ENCODE measurements at places on chromosomes 1 and 21.

- no peak overlapping the region for H3K27ac ChIP-seq
- no peak overlapping the region for H3K4me3 ChIP-seq
- peaks cover 8% of the 10 kb centered on the region for H3K27me3 ChIP-seq
- no peaks in the 10 kb centered on the region for H3K36me3 ChIP-seq
These were observed 87.5 kb downstream of the TBX19 start for GRCh38 chr1:168368131-168368530.

- no peak overlapping the region for H3K4me3 ChIP-seq
- no peaks in the 10 kb centered on the region for H3K36me3 ChIP-seq
- no peak overlapping the region for H3K27ac ChIP-seq
These were observed 21.3 kb downstream of the MTHFR start for GRCh38 chr1:11784256-11784992.

DNA sequence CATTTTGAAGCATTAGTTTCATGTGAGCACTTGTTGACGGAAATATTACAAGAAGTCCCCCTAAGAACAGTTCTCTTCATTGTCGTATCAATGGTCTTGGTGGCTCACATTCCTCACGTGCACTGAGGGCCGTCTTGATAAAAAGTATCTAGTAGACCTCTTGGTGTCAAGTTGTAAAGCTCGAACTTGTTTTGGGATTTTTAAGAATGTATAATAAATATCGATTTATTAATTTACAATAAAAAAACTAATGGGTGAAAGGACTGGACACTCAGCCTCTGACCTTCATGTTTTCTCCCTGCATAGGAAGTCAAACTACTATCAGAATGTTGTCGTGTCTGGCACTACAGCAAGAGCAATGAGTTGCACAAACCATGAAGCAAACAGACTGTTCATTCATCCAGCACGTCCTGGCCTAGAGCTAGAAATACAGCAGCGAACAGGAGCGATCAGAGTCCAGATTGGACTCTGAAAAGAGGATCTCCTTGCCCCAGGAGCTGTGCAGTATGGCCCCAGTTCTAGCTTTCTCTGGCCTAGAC, 319.2 kb downstream of the SMYD3 start:
- no peaks in the 10 kb centered on the region for H3K36me3 ChIP-seq
- H3K27ac ChIP-seq, result no peak overlapping the region
- no peak for DNase-seq
- no peaks in the 10 kb centered on the region for H3K4me1 ChIP-seq

- H3K36me3 ChIP-seq, result no peaks in the 10 kb centered on the region
- H3K27me3 ChIP-seq, result no peaks in the 10 kb centered on the region
- no peak overlapping the region for H3K27ac ChIP-seq
- DNase-seq, result no peak
These were observed 48.7 kb downstream of the LHX4 start for GRCh38 chr1:180278596-180279395.

GRCh38 chr1:107919953-107920352, 45.0 kb downstream of the VAV3 start:
- peak overlapping the region; percentile 45 for H3K4me3 ChIP-seq
- no peaks in the 10 kb centered on the region for H3K27me3 ChIP-seq
- peaks cover 33% of the 10 kb centered on the region for H3K4me1 ChIP-seq
- peaks cover 3% of the 10 kb centered on the region for H3K36me3 ChIP-seq

DNA sequence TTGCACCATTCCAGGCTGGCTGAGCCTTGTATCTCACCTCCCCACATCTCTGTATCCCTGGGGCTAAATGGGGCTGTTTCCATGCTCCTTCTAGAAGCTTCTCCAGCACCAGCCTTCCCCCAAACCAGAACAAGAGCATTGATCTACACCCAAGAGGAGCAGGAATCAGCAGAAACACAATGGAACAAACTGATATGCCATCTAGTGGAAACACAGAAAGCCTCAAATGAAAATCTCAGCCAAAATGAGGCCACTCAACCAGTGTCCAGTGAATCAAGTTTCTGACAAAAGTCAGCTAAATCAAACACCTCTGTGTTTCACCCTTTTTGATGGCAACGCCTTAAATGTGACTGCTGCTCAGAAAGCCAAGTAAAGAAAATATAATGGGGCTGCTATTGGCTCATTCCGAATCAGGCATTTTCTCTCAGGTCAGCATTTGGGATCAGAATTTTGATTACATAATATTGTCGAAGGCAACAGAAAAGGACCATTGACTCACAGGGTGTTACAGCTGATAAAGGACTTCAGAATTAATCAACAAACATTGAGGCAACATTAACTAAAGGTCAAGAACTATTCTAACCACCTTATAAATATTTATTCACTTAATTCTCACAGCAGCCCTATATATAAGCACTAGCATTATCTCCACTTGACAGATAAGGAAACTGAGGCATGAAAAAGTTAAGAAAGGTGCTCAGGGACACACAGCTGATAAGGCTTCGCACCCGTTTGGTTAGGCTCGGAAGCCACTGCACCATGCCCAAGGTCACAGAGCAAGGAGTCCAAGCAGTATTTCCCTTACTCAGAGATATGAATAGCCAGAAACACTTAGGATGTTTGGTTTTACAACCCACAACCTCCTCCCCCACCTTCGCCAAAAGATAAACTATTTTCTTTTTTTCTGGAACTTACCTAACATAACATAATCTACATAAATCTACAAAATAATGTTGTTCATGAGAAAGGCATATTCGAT, 85.8 kb upstream of the KCNJ15 start:
- H3K4me1 ChIP-seq, result no peaks in the 10 kb centered on the region
- no peak overlapping the region for H3K4me3 ChIP-seq
- no peak for DNase-seq
- H3K36me3 ChIP-seq, result no peaks in the 10 kb centered on the region
- no peak overlapping the region for H3K27ac ChIP-seq

- H3K4me3 ChIP-seq, result no peak overlapping the region
- peaks cover 28% of the 10 kb centered on the region for H3K27me3 ChIP-seq
- no peaks in the 10 kb centered on the region for H3K36me3 ChIP-seq
These were observed 102.8 kb downstream of the CLIC6 start for GRCh38 chr21:34771512-34772028.

DNA sequence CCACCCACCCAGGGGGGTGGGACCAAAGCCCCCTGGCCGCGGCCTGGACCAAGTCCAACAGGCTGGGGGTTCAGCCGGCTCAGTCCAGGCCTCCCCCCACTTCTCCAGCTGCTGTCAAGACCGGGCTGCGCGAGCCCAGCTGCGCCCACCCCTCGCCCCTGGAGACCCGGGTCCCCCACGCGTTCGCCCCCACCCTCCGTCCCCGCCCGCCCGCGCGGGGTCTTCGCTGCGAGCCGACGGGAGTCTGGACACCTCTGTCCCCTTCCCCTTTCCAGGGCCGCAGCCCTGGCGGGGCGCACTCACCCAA, 253 bp downstream of the RAP1GAP start:
- no peaks in the 10 kb centered on the region for H3K36me3 ChIP-seq
- peaks cover 23% of the 10 kb centered on the region for H3K27me3 ChIP-seq
- DNase-seq, result no peak
- H3K27ac ChIP-seq, result no peak overlapping the region
- H3K4me1 ChIP-seq, result peaks cover 10% of the 10 kb centered on the region

- H3K4me3 ChIP-seq, result no peak overlapping the region
- DNase-seq, result peak; percentile 54
- H3K27ac ChIP-seq, result no peak overlapping the region
- peaks cover 13% of the 10 kb centered on the region for H3K4me1 ChIP-seq
These were observed 16.3 kb upstream of the CDK18 start for GRCh38 chr1:205488074-205488723.

- DNase-seq, result no peak
- H3K4me1 ChIP-seq, result peaks cover 53% of the 10 kb centered on the region
- no peaks in the 10 kb centered on the region for H3K36me3 ChIP-seq
- H3K27me3 ChIP-seq, result no peaks in the 10 kb centered on the region
- H3K4me3 ChIP-seq, result no peak overlapping the region
These were observed 136.8 kb downstream of the RUNX1 start for GRCh38 chr21:34912022-34912945.

- no peak overlapping the region for H3K27ac ChIP-seq
- H3K36me3 ChIP-seq, result no peaks in the 10 kb centered on the region
- peaks cover 6% of the 10 kb centered on the region for H3K4me1 ChIP-seq
- H3K4me3 ChIP-seq, result no peak overlapping the region
- H3K27me3 ChIP-seq, result peaks cover 18% of the 10 kb centered on the region
These were observed 9.5 kb downstream of the CHIT1 start for GRCh38 chr1:203219934-203220333.

- H3K4me3 ChIP-seq, result peak overlapping the region; percentile 67
- peak; percentile 67 for DNase-seq
- H3K27ac ChIP-seq, result peak overlapping the region; percentile 64
- peaks cover 2% of the 10 kb centered on the region for H3K36me3 ChIP-seq
These were observed 562 bp downstream of the MAP7D1 start for GRCh38 chr1:36156329-36157114.

DNA sequence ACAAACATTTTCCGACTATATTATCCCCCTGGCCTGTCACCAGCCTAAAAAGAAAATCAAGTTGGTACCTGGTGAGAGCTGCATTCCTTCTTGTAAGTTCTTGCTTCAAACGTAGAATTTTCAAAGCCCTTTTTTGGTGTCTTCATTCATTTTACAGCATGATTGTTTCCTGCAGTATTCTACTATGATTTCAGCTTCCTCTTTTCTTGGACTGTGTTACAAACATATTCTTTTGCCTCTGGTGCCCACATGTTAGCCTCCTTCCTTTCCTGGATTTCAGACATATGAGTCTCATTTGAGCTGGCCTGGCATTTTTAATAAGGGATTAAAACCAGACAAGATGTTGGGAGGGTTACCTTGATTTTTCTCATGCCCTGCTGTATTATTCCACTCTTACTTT, 142.5 kb downstream of the PIGK start:
- H3K27me3 ChIP-seq, result no peaks in the 10 kb centered on the region
- H3K4me1 ChIP-seq, result no peaks in the 10 kb centered on the region
- no peaks in the 10 kb centered on the region for H3K36me3 ChIP-seq

- H3K4me1 ChIP-seq, result peaks cover 25% of the 10 kb centered on the region
- H3K36me3 ChIP-seq, result peaks cover 5% of the 10 kb centered on the region
- DNase-seq, result peak; percentile 69
- H3K27ac ChIP-seq, result peak overlapping the region; percentile 78
- no peaks in the 10 kb centered on the region for H3K27me3 ChIP-seq
These were observed 162.8 kb downstream of the NTPCR start for GRCh38 chr1:233113009-233113879.

- DNase-seq, result no peak
- no peak overlapping the region for H3K27ac ChIP-seq
- peaks cover 8% of the 10 kb centered on the region for H3K4me1 ChIP-seq
- no peak overlapping the region for H3K4me3 ChIP-seq
- H3K27me3 ChIP-seq, result no peaks in the 10 kb centered on the region
These were observed 37.9 kb upstream of the RC3H1 start for GRCh38 chr1:174060090-174060489.

DNA sequence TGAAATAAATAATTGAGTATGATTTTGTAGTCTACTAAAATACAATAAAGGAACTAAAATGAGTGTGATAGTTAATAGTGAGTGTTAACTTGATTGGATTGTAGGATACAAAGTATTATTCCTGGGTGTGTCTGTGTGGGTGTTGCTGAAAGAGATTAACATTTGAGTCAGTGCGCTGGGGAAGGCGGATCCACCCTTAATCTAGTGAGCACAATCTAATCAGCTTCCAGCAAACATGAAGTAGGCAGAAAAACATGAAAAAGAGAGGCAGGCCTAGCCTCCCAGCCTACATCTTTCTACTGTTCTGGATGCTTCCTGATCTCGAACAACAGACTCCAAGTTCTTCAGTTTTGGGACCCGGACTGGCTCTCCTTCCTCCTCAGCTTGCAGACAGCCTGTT, 1716.6 kb downstream of the MRPL39 start:
- H3K27ac ChIP-seq, result no peak overlapping the region
- DNase-seq, result no peak
- peaks cover 6% of the 10 kb centered on the region for H3K27me3 ChIP-seq
- no peak overlapping the region for H3K4me3 ChIP-seq

GRCh38 chr1:119227456-119227855, 87.0 kb upstream of the WARS2 start:
- H3K4me3 ChIP-seq, result no peak overlapping the region
- DNase-seq, result no peak
- H3K36me3 ChIP-seq, result no peaks in the 10 kb centered on the region
- no peaks in the 10 kb centered on the region for H3K27me3 ChIP-seq

DNA sequence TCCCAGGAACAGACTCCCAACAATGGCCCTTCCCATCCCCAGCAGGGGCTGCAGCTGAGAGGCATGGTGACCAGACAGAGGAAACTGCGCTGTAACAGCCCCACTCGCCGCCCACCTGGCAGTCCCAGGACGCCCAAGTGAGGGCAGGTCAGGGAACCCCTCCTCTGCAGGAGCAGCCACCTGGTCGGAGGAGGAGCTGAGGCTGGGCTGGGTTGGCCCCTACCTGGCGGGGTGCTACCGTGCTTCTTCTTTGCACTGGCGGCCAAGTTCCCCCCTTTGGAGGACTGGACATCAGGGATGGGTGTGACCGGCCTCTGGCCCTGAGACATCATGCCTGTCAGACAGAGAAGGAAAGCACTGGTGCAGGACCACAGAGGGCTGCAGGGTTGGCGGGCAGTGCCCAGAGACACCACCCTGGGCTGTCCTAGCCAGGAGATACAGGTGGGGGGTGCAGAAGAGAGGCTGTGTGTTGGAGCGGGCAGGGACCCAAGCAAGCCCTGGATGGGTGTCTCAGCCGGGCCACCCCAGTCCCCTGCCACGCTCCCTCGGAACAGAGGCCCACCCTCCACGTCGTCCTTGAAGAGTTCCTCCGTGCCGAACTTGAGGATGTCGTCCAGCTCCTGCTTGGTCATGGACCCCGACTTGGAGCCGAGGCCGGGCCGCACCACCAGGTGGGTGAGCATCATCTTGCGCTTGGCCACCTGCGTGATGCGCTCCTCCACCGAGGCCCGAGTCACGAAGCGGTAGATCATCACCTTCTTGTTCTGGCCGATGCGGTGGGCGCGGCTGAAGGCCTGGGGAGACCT, 51.6 kb downstream of the CHD5 start:
- no peak overlapping the region for H3K4me3 ChIP-seq
- H3K36me3 ChIP-seq, result peaks cover 3% of the 10 kb centered on the region
- H3K4me1 ChIP-seq, result no peaks in the 10 kb centered on the region
- no peak for DNase-seq
- H3K27me3 ChIP-seq, result peaks cover 6% of the 10 kb centered on the region

DNA sequence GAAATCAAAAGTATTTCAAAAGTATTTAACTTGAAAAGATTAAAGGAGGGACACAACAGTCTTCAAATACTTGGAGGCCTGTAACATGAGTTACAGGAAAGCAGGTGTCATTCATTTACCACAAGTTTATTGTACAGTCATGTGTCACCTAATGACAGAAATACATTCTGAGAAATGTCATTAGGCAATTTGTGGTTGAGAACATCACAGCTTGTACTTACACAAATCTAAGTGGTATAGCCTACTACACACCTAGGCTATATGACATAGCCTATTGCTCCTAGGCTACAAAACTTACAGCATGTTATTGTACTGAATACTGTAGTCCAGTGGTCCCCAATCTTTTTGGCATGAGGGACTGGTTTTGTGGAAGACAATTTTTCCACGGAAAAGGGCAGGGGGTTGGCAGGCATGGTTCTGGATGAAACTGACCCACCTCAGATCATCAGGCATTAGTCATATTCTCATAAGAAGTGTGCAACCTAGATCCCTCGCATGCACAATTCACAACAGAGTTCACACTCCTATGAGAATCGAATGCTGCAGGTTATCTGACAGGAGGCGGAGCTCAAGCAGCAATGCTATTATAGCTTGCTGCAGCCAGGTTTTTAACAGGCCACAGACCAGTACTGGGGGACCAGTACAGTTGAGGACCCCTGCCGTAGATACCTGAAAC, 25.0 kb upstream of the PHTF1 start:
- no peaks in the 10 kb centered on the region for H3K27me3 ChIP-seq
- H3K4me1 ChIP-seq, result peaks cover 36% of the 10 kb centered on the region
- peak; percentile 17 for DNase-seq
- peak overlapping the region; percentile 97 for H3K4me3 ChIP-seq
- peaks cover 2% of the 10 kb centered on the region for H3K36me3 ChIP-seq

GRCh38 chr1:93969371-93969770, 60.1 kb upstream of the GCLM start:
- peaks cover 7% of the 10 kb centered on the region for H3K27me3 ChIP-seq
- peaks cover 2% of the 10 kb centered on the region for H3K36me3 ChIP-seq
- H3K4me1 ChIP-seq, result peaks cover 10% of the 10 kb centered on the region
